DMS53 (cell line): ENCODE measurements at places on chromosomes 2 and 18.
A peak's percentile ranks its signal among the peaks of the same experiment; 100 is the strongest.

- DNase-seq: no peak
Observed at GRCh38 chr18:11866764-11867163, 15.6 kb downstream of the CHMP1B start.

DNA sequence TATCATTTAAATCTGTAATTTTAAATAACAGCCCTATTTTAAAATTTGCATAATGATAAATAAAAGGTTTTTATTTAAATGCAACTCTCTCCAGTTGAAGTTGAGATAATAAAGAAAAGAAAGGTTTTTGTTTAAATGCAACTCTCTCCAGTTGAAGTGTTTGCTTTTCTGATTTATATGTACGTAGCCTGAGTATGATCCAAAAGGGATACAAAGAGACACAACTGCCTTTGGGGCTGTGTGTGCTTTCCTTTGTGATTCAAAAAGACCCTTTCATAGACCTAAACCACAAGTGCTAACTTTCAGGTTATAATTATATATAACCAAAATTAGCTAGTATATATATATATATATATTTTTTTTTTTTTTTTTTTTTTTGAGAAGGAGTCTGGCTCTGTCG, 76.2 kb upstream of the MFF start:
- DNase-seq: peak; percentile 54

DNA sequence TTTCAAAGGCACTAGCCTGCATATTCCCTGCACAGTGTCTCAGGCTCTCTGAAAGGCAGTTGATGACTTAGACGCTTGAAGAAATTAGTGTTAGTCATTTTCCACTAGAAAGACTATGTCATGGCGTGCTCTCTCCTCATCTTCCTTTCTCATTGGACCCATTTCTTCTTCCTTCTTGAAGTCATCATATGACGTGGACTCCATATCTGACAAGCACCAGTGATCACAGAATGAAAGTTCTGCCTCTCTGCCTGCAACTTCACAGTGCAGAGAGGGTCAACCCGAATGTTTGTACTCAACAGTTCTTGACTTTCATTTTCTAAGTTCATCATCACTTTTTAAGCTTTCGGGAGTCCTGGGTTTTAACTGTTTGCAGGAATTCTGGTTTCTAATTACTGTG, 63.7 kb upstream of the CYRIA start:
- DNase-seq: no peak

DNA sequence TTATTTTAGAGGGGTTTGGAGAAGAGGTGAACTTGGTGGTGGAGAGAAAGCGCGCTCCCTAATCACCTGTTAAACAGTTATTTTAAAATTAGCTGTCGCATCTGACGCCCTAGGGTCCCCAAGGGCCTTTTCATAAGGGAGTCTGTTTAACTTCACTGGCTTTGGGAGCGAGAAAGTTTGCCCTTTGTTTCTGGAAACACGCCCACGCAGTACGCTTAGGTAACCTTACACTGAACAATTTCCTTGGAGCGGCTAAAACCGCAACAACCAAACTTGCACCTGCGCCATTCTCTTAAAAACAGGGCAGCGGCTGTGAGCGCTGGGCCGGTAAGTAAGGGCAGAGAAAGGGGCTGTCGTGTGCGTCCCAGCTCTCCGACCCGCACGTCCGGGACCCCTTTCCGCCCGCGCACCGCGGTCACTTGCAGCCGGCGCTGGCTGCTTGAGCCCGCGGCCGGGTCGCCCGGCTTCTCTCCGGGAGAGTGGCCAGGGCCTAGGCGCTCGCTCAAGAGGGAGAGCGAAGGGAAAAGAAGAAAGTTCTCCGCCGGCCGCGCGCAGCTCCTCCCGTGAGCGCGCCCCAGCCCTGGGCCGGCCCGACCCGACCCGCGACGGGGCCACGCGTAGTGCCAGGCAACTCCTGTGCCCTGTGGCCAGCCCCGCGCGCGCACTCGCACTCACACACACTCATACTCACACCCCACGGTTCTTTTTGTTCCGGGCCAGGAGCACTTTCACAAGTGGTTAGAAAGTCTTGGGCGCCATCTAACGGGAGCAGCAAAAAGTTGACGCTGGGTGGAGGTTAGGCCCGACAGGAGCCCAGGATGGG, 19.2 kb downstream of the POU3F3 start:
- DNase-seq: peak; percentile 85

- no peak for DNase-seq
Observed at GRCh38 chr2:197677056-197677455, 1.7 kb upstream of the RFTN2 start.

DNA sequence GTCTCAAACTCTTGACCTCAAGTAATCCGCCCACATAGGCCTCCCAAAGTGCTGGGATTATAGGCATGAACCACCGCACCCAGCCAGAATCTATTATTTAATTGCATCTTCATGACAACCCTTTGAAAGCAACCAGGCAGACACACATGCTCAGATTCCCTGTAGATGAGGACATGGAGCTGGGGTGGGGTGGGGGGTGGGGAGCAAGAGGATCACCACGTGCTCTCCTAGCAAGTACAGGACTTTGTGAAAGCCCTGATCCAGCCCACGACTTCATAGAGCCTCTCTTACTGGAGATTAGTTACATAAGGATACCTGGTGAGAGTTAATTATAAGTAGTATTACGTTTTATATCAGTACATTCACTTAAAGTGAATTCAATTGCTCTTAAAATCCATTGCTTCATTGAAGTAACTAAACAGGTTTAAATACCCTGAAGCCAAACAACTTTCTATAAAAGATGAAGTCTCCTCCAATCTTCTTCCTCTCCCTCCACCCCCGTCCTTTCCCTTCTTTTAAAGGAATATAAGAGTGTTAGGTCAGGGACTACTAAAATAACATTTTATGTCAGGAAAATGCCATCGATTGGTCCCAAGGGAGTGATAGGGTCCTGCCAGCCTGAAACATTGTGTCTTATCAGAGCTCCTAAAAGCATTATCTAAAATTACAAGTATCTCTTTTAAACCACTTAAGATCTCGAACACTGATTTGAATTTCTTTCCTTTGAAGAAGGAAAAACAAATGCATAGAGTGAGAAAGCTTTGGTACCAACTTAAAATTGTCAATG, 123.9 kb downstream of the EPHA4 start:
- no peak for DNase-seq

DNA sequence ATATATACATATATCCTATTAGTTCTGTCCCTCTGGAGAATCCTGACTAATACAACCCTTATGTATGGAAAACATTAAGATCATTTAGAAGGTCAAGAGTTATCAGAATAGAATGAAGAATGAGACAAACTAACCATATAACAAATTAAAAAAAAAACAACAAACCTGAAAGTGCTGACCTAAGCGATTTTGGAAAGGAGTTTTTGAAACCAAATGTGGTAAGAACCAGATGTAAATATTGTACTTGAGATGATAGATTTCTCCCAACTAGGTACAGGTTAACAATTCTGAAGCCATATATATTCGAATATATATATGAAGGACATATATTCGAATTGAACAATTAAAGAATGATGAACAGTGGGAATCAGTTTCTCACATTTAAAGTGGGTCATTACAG, 917.8 kb upstream of the SLC39A10 start:
- no peak for DNase-seq

DNA sequence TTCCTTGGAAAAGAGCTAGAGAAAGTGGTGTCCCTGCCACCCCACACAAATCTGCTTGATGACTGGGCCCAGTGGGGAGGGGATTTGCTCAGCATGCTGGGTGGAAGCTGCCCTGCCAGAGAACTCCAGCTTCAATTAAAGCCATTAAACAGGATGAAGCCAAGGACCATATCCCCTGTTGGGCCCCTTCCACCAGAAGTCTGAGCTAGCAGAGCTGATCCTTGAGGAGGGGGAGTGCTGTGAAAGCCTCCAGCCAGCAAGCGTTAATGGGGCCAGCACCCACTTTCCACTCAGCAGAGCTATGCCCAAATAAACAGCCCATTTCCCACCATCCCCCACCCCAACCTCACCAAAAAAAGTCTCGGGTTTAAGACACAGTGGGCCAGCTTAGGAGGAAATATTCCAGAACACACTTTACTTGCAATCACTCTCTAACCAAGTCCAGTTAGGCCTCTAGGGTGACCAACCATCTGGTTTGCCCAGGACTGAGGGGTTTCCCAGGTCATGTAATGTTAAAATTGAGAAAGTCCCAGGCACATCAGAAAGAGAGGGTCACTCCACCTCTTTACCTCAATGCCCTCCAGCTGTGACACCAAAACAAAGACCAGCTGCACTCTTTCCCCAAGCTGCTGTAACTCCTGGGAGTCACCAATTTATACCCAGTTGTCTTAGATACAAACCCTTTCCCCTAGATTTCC, 132.3 kb downstream of the FOXI3 start:
- DNase-seq: no peak

DNA sequence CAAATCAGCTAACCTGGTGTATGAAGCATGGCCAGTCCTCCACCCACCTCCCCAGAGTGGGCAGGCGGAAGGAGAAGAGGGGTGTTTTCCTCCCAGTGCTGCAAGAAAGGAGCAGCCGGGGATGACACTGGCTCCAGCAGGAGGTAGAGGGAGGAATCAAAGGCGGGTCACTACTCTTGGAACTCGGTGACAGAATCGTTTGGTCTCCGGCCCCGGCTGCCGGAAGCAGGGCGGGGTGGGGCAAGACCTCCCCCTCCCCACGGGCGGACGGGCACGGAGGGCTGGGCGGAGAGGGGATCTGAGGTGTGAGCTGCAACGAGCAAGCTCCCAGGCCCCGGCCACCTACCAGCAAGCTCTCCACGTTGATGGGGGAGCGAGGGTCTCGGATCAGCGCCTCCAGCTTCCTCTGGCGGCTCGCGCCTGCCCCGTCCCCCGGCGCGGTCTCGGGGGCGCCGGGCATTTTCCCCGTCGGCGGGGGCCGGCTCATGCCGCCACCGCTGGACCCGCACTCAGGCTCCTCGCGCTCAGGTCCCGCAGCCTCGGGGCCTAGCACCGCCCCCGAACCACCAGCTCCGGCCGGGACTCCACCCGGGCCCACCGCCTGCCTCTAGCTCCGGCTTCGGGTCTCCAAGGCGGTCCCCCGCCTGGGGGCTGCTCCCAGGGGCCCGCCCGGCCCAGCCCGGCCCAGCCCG, 640 bp downstream of the ROCK2 start:
- DNase-seq: peak; percentile 61

DNA sequence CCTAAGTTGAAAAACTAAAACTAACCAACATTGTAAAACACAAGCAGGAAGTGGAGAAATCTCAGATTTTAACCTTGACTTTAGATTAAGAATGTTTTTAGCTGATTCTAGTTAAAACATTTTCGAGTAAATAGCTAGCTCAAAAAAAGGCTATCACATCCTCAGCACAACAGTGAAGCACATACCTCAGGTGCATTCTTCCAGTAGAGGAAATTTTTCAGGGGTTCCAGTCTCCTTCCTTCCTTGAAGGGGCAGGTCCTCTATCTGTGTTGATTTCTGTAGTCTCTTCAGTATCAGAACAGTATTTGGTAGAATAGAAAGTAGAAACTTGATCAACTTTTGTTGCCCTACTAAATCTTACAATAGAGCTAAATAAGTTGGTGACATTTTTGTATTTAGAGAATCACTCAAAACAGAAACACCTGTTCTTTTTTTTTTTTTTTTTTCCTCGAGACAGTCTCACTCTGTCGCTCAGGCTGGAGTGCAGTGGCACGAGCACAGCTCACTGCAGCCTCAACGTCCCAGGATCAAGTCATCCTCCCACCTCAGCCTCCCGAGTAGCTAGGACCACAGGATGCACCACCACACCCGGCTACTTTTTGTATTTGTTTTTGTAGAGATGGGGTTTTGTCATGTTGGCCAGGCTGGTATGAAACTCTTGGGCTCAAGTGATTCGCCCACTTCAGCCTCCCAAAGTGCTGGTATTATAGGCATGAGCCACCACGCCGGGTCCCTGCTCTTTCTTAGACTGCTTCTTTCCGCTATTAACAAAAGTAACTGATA, 6.9 kb upstream of the GPR155 start:
- DNase-seq: no peak

- DNase-seq: peak; percentile 7
Observed at GRCh38 chr2:126748188-126748760, 92.3 kb downstream of the GYPC start.

DNA sequence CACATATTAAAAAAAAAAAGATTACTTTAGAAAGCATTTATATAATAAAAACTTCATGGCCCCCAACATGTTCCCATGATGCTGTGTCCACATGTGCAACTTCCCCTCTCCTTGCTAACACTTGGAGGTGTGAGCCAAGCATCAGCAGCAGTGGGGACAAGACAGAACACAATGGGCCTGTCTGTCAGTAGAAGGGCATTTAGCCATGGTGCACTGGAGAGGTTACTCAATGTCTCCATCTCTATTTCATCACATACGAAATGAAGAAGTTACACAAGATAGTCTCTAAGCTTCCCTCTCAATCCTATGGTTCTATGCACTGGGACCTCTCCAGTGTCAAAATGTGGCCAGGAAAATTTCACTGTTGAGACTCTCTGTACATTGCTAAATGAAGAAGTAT, 2.5 kb downstream of the VIT start:
- no peak for DNase-seq

DNA sequence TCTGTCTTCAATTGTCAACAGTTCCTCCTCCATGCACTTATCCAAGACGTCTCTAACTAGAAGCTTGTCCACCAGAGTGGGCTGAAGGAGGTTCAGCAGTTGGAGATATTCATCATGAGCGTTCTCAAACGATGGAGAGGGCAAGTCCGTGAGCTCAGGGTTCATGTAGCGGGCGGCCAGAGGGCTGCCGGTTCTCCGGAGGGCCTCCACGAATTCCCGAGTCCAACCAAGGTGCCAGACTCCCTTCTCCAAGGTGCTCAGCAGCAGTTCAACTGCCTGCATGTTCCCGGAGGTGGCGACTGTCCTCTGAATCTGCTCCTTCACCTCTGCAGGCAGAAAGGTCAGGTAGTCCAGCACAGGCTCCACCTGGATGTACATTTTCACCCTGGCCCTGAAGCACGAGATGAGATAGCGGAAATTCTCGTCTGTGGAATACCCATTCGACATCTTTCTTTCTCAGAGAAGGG, 590 bp downstream of the IFIH1 start:
- DNase-seq: peak; percentile 81

DNA sequence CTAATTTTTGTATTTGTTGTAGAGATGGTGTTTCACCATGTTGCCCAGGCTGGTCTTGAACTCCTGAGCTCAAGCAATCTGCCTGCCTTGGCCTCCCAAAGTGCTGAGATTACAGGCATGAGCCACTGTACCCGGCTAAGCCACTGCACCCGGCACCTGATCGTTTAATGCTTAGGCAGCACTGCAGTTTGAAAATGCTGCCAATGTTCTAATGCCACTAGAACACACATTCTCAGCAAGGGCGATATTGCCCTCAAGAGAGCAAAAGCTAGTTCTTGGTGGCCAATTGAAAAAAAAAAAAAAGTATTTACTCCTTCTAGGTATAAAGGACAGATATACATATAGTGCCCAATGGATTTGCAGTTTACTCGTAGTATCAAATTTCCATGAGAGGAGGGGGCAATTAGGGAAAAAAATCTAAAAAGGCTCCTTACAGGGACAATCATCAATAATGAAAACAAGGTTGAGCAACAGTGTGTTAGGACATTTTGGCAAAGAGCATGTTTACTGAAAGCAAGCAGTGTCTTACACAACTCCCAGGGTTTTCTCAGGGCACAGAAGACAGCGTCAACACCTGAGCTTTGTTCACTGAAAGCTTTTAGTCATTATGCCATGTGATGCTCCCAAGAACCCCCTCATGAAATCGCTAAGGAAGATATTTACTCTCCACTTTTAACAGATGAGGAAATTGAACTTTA, 199.9 kb upstream of the PKDCC start:
- no peak for DNase-seq

- no peak for DNase-seq
Observed at GRCh38 chr18:49566217-49566770, 4.4 kb downstream of the LIPG start.
